ENCODE measurements at places on chromosomes 3 and 15.
A peak's percentile ranks its signal among the peaks of the same experiment; 100 is the strongest.

GRCh38 chr15:57502116-57502515, 89.6 kb upstream of the MYZAP start:
- no peak for DNase-seq

- no peak for DNase-seq
Observed at GRCh38 chr3:12131351-12132090, 27.2 kb downstream of the TIMP4 start.

DNA sequence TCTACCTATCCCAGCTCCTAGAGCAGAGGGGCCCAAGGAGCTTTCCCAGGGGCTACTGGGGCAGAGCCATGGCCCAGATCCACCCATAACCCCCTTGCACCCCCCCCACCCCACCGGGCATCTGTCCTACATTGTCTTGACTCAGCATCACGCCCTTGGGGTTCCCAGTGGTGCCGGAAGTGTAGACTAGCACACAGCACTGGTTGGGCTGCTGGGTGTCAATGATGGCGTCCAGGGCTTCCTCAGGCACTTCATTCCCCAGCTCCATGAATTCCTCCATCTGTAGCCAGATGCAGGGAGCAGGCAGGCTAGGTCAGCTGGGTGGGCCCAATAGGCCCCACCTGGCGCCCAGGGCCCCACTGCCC, 33.2 kb downstream of the IDH3A start:
- no peak for DNase-seq

- DNase-seq, result peak; percentile 77
Observed at GRCh38 chr3:49747792-49748480, 24.2 kb upstream of the GMPPB start.

- no peak for DNase-seq
Observed at GRCh38 chr15:45128971-45129639, 574 bp downstream of the DUOXA1 start.
